Adipocyte (in vitro differentiated cells): ENCODE measurements at places on chromosomes 16 and 17.

DNA sequence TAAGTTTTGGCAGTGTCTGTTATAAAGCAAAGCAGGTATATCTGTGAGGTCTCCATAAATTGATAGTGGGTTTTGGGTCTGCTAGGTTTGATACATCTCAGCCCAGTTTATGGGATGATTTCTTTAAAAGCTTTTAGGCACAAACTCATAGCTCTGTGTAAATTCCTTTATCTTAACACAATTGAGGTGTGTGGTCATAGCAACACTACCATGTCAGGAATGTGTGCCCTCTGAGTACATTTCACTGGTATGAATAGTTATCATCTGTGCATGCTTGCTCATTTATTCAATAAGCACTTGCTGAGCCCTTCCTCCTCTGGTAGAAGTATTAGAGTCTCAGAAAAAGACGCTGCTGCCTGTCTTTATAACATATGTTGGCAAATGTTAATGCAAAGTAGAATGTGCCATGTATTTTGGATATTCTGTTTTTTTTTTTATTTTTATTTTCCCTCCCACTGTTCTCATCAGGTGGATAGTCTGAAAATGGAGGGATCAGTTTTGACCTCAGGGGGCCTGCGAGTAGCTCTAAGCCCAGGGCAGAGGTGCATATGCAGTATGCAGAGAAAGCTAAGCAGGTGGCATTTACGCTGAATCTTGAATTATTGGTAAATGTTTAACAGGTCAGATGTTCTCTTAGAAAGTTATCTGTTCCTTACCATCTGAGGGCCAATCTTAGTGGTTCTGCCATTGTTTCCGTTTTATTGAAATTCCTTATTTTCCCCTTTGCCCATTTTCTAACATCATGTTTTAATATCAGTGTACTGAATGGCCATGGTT lies 90.7 kb downstream of the WNT3 start:
- DNase-seq: peak; percentile 57

DNA sequence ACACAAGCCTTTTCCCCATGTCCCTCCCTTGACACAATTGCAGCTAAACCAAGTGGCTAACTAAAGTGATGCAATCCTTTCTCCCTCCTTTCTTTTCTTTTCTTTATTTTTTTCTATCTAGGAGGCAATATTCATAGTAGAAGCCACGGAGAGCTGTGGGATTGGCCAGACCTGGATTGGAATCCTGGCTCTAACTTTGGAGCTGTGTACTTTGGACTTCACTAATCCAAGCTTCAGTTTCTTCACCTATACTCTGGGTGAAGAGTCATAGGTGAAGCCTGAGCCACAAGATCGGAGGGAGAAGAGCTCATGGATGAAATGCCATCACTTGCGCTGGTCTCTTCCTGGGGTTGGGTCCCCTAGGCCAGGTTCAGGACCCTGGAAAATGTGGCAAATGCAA lies 177.2 kb downstream of the IRX5 start:
- no peak for DNase-seq

- DNase-seq: no peak
Measured at GRCh38 chr16:71672125-71672524, 46.1 kb downstream of the MARVELD3 start.

GRCh38 chr16:12096828-12097522 lies 120.4 kb downstream of the SNX29 start:
- DNase-seq: no peak

- DNase-seq: no peak
Measured at GRCh38 chr16:22139008-22139407, 23.3 kb upstream of the SDR42E2 start.

- no peak for DNase-seq
Measured at GRCh38 chr16:5649762-5650743, 552.5 kb upstream of the EEF2KMT start.

- DNase-seq: peak; percentile 56
Measured at GRCh38 chr16:69217433-69217832, 30.5 kb downstream of the SNTB2 start.

DNA sequence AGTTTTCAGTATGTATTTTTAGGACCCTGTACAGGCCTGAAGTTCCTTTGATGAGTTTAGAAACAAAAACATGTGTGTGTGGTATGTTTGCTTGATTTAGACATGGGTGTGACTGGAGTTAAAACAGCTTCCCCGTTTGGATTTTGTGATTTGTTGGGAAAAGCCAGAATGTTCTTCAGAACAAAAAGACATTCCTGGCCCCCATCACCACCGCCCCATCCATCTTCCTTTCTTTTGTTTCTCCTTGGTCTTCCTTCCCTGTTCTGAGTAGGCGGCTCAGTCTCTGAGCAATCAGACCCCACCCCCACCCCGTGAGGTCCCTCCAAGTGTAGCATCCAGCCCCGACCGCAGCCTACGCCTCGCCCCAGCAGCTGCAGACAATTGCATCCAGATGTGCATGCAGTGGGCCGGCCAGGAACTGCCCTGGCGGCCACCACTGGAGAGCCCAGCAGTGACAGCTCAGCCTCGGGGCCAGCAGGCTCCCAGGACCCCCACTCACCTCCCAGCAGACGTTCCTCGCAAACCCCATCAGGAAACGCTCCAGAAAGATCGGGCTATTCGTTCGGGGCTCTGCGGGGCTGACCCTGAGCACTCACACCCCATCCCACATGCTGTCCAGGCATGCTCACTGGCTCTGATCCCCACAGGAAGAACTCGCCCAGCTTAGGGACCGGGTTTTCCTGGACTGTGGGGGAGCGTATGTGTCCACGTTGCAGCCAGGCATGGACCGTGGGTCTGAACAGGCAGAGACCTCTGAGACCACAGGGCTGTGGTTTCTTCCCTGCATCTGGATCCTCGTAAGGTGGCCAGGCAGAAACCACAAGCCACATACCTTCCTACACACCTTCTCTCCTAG lies 99.8 kb upstream of the CDH5 start:
- DNase-seq: peak; percentile 98

GRCh38 chr16:50246299-50247122 lies 19.8 kb upstream of the ADCY7 start:
- no peak for DNase-seq

DNA sequence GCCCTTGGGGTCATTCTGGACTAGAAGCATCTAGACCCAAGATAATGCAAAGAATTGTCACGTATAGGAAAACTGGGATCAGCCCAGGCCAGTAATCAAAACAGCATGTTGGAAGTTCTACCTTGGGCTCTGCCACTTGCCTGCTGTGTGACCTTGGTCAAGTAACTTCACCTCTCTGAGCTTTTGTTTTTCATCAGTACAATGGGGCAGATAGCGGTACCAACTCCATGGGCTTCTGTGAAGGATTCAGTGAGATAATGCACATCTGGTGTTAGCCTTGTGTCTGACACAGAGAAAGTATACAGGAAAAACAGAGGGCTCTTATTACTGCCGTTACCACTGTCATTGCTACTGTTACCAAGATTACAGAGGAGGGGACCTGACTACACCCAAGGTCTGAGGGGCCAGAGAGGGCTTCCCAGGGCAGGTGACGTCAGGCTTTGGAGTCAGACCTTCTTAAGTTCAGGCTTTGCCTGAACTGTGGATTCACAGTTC lies 24.6 kb downstream of the CMIP start:
- DNase-seq: no peak
